T-helper 2 cell (primary cell): ENCODE measurements at places on chromosomes 5 and 9.
A peak's percentile ranks its signal among the peaks of the same experiment; 100 is the strongest.

DNA sequence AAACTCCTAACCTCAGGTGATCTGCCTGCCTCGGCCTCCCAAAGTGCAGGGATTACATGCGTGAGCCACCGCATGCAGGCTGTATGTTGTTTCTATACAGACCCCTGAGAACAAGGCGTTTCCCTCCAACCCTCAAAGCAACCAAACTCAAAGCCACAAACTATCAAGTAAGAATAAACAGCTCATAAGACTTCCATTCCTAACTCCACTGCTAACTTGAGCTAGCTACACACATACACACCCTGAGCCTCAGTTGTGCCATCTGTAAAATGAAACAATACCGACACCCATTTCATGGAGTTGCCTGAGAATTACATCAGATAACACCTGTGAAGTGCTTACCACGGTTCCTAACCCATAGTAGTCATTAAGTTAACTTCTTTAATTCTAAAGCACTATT, 70.8 kb downstream of the SERINC5 start:
- DNase-seq: no peak

GRCh38 chr5:79186021-79186420, 49.9 kb upstream of the JMY start:
- DNase-seq: no peak

GRCh38 chr5:127096328-127096993, 23.2 kb upstream of the C5orf63 start:
- no peak for DNase-seq

- no peak for DNase-seq
Observed at GRCh38 chr5:173672166-173672565, 55.7 kb upstream of the BOD1 start.

DNA sequence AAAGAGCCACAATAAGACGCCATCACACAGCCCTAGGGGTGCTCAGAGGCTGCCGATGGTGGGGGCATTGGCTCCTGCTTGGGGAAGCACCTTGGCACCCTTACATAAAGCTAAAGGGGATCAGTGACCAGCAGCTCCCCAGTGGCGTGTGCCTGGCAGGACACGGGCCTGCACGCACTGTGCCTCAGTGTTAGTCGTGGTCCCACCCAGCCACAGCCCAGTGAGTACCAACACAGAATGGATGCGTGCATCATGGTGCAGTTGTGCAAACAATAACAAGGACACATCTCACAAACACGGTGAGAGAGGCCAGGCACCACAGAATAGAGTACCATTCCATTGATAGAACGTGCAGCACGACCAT, 103.2 kb downstream of the WNK2 start:
- DNase-seq: no peak

DNA sequence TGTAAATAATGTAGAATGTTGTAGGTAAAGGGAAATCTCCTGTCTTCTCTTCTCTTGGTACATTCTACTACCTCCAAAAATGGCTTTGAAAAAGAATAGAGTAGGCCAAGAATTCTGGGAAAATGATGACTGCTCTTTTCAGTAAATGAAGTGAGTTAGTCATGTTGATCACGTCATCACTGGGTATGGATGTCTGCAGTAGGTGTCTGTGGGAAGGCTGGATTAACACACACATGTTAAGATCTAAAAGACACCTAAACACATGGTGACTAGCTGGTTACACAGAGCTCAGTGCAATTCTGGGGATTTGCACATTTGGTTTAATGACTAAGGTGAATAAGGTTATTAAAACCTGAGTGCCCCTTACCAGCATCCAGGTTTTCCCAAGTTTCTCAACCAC, 161.5 kb downstream of the CEP120 start:
- DNase-seq: no peak

GRCh38 chr5:62649476-62650113, 71.0 kb downstream of the LRRC70 start:
- no peak for DNase-seq

DNA sequence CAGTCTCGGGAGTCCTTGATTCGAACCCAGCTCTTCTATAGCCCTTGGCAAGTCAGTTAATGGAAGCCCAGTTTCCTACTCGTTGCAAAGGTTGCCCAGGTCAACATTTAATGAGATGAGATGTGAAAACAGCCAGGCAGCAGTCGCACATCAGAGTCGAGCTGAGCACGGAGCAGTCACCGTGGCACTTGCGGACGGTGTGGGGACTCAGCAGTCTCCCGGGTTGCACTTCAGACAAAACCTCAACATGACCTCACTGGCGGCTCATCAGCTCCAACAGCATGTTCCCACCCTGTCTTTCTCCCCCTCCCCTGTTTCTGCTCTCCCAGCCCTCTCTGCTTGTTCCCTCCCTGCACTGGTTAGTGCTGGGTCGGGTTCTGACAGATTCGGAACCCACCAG, 35.8 kb downstream of the UBE2QL1 start:
- no peak for DNase-seq

- no peak for DNase-seq
Observed at GRCh38 chr9:134180786-134181647, 16.7 kb upstream of the RNU6ATAC start.

GRCh38 chr5:145205546-145205945, 629.6 kb downstream of the PRELID2 start:
- DNase-seq: no peak

DNA sequence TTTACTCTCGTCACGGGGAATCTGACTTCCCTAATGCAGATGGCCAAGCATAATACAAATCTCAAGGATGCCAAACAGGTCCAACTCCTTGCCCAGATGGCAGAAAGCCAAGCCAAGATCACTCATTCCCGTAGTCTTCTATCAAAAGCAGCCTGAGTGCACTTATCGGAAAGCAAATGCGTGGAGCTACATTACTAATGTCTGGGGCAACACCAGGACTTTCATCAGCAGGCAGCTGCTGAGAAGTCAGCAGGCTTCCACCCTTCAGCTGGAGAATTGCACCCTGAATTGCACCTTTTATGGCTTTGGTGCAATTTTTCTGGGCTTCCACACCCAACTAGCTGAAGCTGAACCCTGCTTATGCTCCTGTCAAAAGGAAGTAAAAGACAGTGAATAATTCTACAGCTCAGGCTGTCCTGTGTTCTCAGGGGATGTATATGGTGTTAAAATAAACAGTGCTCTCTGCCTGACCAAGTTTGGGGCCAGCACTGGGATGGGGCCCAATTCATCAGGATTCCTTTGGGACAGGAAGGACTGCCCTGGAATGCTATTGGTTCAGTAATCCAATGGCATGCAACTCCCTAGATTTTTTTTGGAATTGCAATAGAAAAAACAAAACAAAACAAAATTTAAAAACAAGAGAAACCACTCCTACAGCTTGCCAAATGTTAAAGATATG, 92.6 kb downstream of the DPYSL3 start:
- no peak for DNase-seq

- DNase-seq: peak; percentile 12
Observed at GRCh38 chr9:14313951-14314423, at the start of gene NFIB. TSS of gene NFIB (minus strand) at chr9:14314141. CDS start at chr9:14313511, 630 bp downstream.

DNA sequence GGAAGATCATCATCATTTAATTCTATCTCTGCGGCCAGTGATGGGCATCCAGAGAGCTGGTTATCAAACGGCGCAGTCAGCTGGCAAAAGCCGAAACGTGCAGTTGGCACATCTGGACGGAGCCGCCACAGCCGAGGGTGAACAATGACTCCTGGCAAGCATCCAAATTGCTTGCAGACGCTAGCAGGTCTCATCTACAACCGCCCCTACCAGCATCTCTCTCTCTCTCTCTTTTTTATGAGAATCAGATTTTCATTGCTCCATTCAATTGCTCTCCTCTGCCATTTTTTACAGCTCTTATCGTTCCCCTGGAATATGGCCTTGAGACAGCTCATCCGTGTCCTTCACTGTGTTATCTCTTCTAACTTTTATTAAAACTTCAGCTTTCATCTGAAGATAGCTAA, 165.2 kb downstream of the MAPKAP1 start:
- DNase-seq: no peak

DNA sequence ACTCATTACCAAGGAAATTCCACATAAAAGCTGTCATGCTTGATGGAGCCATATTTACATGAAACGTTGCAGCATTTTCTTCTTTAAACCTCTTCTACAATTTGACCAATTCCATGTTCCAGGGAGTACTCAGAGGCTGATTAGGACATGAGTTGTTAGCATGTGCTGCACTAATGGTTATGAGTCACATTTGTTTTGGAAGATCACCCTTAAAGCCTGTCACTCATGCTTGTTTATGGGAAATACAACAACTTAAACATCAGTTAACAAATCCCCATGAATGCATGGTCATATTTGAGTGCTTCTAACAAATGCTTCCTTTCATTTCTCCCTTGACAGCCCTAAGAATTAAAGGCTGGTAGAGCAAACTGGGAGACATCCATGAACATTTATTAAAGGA, 156.1 kb downstream of the GHR start:
- DNase-seq: no peak

DNA sequence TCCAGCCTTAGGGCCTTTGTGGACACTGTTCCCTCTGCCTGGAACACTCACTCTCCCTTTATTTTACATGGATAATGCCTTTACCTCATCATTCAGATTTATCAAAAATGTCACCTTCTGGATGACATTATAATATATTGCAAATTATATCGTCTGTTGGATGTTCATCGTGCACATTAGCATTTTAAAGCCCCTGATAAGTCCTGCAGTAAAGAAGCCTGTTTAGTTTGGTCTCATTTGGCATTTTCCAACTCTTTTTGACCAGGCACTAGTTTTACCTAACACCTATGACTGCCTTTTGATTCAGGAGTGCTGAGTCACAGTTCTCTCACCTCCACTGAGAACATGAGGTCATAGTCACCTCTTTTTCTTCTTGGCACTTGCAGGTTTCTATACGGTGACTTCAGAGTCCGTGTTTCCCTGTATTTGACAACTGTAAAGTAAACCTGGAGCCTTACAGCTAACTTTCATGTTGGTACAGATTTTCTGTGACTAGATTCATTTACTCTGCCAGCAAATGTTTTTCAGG, 57.7 kb upstream of the STC2 start:
- no peak for DNase-seq

DNA sequence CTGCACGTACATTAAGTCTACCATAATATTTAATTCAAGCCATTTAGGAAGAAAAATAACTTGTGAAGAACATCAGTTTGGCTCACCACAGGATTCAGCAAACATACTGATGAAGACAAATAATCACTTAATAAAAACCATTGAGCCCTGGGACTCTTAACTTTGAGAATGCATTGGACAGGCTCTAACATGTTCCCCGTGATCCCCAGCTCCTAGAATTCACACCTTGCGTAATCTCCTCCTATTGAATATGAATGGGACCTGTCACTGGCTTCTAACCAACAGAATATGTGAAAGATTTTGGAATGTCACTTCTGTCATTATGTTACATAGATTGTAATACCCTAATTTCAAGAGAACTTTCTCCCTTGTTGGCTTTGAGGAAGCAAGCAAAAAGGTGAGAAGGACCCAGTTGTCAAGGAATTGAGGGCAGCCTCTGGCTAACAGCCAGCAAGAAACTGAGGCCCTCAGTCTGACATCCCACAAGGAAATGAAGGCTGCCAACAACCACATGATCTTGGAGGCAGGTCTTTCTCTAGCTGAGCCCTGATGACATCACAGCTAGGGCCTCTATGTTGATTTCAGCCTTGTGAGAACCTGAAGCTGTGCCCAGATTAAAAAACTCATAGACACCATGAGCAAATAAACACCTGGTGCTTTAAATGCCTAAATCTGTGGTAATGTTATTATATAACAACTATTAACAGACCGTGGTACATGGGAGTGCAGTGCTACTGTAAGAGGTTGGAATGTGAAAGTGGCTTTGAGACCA, 433.2 kb downstream of the SEMA5A start:
- DNase-seq: no peak

- DNase-seq: no peak
Observed at GRCh38 chr5:149265597-149265996, 6.1 kb upstream of the AFAP1L1 start.

DNA sequence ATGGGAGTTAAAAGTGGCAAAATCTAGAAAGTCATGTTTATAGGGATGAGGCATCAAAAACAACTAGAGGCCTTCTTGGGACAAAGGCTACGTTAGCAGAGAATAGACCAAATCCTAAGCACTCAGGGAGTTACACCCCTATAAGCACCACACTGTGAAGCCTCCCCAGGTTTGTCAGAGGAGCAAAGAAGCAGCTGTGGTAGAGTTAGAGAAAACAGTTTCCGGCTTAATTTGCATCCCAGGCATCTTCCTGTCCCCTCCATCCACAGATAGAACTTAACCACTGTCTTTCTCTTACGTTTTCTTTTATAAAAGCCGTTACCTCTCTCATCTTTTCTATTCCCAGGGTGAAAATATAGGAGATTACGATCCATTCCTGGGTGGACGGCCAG, 188.6 kb upstream of the KLF9 start:
- DNase-seq: no peak

GRCh38 chr9:17531642-17532254, 47.1 kb upstream of the SH3GL2 start:
- peak; percentile 30 for DNase-seq

DNA sequence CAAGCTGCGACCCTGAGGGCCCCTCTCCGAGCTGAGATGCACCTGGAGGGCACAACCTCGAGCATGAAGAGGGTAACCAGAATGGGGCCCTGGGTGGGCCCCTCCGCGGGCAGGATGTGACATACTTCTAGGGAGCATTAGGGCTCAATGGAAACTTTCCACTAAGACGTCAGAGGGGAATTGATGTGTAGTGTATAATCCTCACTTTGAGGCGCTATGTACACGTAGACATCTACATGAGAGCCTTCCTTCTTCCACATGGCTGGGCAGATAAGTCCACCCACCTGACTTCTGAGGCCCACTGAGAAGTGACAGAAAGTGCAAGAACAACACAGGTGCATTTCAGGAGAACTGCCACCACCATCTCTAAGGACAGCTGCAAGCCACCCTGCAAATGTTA, 61.0 kb downstream of the DAP start:
- DNase-seq: no peak

DNA sequence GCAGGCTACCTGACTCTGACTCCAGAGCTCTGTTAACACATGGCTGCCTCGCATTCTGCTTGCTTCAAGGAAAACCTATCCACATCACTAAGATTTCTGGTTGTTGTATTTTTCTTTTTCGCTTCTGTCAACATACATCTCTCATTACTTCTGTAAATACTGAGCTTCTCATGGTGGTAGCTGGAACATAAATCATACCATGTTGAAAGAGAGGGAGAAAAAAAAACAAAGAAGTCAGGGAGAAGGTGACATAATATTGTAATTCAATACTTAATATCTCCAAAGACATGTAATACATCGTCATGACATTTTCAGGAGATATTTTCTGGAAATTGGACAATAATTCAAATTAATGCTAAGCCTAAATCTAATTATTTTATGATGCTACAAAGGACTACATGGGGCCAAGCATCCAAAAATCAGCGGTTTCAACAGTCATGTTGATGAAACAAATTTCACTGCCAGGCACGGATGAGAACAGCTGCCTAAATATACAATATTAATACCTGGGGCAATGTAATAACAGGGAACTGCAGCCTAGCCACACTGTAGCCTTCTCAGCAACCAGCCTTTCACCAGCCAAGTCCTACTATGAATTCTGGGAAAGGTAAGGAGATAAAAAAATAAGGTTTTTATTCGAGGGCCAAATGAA, 332.0 kb downstream of the TRIM32 start:
- no peak for DNase-seq

GRCh38 chr5:95159603-95160002, 125.3 kb downstream of the MCTP1 start:
- DNase-seq: no peak
